ENCODE measurements at places on chromosomes 2 and 18. TPM values are rescaled to one million over a fixed set of nuclear protein-coding genes. Genes with fewer than 3 reads are reported as not detected.

LOXL3 gene
- total RNA-seq, result 21.9 TPM

DNA sequence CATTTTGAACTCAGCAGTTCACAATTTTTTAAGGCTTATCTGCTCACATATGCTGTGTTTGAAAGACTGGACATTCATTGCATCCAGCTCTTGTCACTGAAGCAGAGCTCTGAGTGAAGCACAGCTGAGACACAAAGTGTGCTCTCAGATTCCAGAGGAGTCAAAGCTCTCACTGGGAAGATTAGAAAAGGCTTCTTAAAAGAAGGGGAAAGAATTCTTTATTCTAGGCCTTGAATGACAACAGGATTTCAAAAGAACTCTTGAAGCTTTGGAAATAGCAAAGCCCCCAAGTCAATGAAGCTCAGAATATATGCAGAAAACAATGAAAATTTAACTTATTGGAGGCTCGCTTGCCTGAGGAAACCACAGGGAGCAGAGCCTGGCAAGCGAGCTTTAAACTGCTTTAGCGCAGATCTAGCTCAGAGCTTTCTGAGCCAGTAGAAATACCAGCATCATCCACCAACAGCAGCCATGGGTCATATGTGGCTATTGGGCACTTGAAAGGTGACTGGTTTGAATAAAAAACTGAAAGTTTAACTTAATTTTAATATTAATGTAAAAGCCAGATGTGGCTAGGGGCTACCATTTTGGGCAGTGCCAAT is 369.7 kb downstream of the OSR1 start:
- no peak for DNase-seq

DNA sequence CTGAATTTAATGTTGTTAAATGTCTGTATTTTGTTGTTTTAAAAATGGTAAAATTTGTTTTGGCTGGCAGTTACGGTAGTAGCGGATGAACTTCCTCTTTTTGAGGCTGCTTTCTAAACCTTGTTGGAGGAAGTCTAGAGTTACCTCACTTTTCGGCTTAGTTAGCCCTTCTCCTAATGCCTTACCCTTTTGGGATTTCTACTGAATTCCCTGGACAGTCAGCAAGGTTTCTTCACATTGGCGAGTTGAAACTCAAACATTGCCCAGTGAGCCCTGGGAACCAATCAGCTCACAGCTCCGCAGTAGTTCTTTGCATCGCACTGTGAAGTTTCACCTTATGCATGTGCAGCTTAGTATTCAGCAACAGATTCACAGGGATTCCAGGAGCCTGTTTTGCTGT is 55.2 kb downstream of the TMEM247 start:
- no peak for DNase-seq

GRCh38 chr2:163716101-163716500 is 19.7 kb downstream of the FIGN start:
- no peak for DNase-seq

- no peak for DNase-seq
These were observed 230.9 kb upstream of the ZSWIM2 start for GRCh38 chr2:187079901-187080300.

DNA sequence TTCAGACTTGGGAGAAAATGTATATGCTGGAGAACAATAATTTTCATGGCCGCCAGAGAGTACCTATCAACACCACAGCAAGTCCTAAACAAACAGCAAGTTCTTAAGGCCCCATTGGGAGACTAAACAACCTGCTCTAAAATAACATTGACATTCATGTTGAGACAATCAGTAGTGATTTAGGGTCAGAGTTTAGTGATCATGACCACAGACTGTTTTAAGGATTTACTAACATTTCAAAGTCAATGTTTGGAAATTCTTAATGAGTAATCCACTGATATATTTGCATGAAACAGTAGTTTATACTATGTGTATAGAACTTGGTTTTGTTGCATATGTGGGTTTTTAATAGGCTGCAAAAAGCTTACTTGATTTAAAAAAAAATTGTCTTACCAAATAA is 34.7 kb downstream of the RASGRP3 start:
- DNase-seq, result no peak
